Effector memory CD4-positive, alpha-beta T cell (primary cell): ENCODE measurements at places on chromosomes 4 and X.

DNA sequence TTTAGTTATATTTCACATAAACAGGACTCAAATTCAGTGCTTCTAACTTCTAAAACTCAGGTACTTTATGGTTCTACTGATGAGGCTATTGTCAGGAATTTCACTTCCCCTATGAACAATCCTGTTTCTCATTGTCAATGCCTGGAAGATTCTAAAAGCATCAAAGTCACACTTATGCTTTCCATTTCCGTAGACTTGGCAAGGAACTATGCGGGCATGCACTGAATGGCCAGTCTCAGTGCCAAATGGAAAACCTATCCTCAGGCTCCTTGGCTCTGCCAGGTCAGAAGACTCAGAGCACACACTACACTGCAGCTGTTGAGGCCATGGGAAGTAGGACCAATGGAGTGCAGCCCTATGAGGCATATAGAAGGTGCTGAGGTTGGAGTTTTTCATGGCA is 97.0 kb upstream of the PTPN13 start:
- no peaks in the 10 kb centered on the region for H3K4me1 ChIP-seq
- no peak for DNase-seq
- no peak overlapping the region for H3K4me3 ChIP-seq
- H3K27me3 ChIP-seq: no peaks in the 10 kb centered on the region
- H3K27ac ChIP-seq: no peak overlapping the region
- H3K36me3 ChIP-seq: no peaks in the 10 kb centered on the region

DNA sequence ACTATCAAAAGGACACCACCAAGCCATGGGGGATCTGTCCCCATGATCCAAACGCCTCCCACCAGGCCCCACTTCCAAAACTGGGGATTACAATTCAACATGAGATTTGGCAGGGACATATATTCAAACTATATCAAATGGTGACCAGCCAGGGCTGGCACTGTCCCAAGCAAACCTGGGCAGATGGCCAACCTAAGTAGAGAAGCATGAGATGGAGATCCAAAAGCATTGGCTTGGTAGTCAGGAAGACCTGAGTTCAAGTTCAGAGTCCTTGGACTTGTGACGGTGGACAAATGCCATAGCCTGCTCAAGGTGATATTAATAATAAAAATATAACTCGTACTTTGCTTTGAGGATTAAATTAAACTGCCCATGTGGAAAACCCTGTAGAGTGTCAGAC is 79.2 kb upstream of the HS3ST1 start:
- DNase-seq: no peak
- no peak overlapping the region for H3K27ac ChIP-seq
- no peaks in the 10 kb centered on the region for H3K36me3 ChIP-seq
- H3K27me3 ChIP-seq: no peaks in the 10 kb centered on the region
- H3K4me1 ChIP-seq: no peaks in the 10 kb centered on the region

- H3K27ac ChIP-seq: no peak overlapping the region
- no peak overlapping the region for H3K4me3 ChIP-seq
- no peaks in the 10 kb centered on the region for H3K36me3 ChIP-seq
- DNase-seq: no peak
- H3K4me1 ChIP-seq: no peaks in the 10 kb centered on the region
- no peaks in the 10 kb centered on the region for H3K27me3 ChIP-seq
These were observed 67.4 kb upstream of the FAM47B start for GRCh38 chrX:34875204-34875603.

GRCh38 chr4:37719021-37719420 is 32.8 kb upstream of the RELL1 start:
- H3K27me3 ChIP-seq: no peaks in the 10 kb centered on the region
- DNase-seq: no peak
- no peaks in the 10 kb centered on the region for H3K36me3 ChIP-seq

- no peak for DNase-seq
- no peak overlapping the region for H3K27ac ChIP-seq
- H3K4me3 ChIP-seq: no peak overlapping the region
- H3K27me3 ChIP-seq: no peaks in the 10 kb centered on the region
These were observed 100.7 kb upstream of the HCCS start for GRCh38 chrX:11010476-11010875.

GRCh38 chrX:114519524-114519923 is 64.4 kb upstream of the HTR2C start:
- H3K4me1 ChIP-seq: no peaks in the 10 kb centered on the region
- no peak for DNase-seq
- no peaks in the 10 kb centered on the region for H3K27me3 ChIP-seq

DNA sequence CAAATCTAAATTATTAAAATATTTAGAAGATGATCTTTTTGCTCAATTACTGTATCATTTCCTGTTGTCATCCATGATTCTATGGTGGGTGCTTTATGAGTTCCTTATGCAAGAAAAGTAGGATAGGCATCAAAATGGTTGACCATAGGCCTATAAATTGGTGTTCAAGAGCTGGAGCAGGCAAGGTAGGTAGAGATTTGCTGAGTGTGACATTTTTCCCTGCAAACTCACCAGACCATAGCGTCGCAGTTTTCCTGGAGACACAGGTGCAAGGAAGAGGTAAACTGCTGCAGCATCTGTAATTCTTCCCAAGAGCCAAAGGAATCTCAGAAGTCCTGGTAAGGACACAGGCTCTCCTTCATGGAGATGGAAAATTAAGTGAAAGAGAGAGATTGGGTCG is 33.7 kb upstream of the DCLK2 start:
- H3K4me3 ChIP-seq: no peak overlapping the region
- no peaks in the 10 kb centered on the region for H3K36me3 ChIP-seq
- no peaks in the 10 kb centered on the region for H3K27me3 ChIP-seq
- no peak for DNase-seq

GRCh38 chr4:32147446-32148085 is 1427.4 kb downstream of the PCDH7 start:
- no peak for DNase-seq
- H3K4me3 ChIP-seq: no peak overlapping the region
- no peaks in the 10 kb centered on the region for H3K36me3 ChIP-seq
- no peaks in the 10 kb centered on the region for H3K27me3 ChIP-seq
- H3K4me1 ChIP-seq: no peaks in the 10 kb centered on the region

- H3K4me3 ChIP-seq: no peak overlapping the region
- no peak for DNase-seq
- no peak overlapping the region for H3K27ac ChIP-seq
- peaks cover 2% of the 10 kb centered on the region for H3K4me1 ChIP-seq
- no peaks in the 10 kb centered on the region for H3K36me3 ChIP-seq
These were observed 61.0 kb downstream of the STX18 start for GRCh38 chr4:4480685-4481398.

GRCh38 chrX:1788300-1788911 is 173.5 kb downstream of the ASMT start:
- no peaks in the 10 kb centered on the region for H3K4me1 ChIP-seq
- no peak overlapping the region for H3K4me3 ChIP-seq
- no peaks in the 10 kb centered on the region for H3K27me3 ChIP-seq

- H3K27me3 ChIP-seq: no peaks in the 10 kb centered on the region
- no peaks in the 10 kb centered on the region for H3K36me3 ChIP-seq
- H3K4me1 ChIP-seq: peaks cover 5% of the 10 kb centered on the region
- no peak for DNase-seq
- peak overlapping the region; percentile 79 for H3K27ac ChIP-seq
These were observed 645 bp downstream of the AMMECR1 start for GRCh38 chrX:110317061-110317819.

DNA sequence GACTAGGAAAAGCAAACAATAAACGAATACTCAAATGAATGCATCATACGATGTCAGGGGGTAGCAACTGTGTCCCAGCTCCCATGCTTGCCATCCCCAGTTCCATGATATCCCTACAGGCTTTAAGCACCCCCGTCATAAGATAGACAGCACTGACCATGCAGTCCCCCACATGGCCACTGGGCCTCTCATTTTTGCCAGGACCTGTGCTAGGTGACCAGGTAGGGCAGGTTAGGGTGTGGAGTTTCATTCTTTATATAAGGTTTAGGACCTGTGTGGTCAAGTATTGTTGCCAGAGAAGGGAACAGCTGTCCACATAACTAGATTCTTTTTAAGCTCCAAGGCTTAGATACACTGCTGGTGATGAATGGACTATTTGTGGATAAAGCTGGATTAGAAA is 9.7 kb downstream of the PPEF2 start:
- DNase-seq: no peak
- no peaks in the 10 kb centered on the region for H3K27me3 ChIP-seq
- no peaks in the 10 kb centered on the region for H3K4me1 ChIP-seq
- H3K36me3 ChIP-seq: no peaks in the 10 kb centered on the region
- no peak overlapping the region for H3K27ac ChIP-seq
